Neuronal stem cell (in vitro differentiated cells): ENCODE measurements at places on chromosomes 12 and 14.
A peak's percentile ranks its signal among the peaks of the same experiment; 100 is the strongest.

DNA sequence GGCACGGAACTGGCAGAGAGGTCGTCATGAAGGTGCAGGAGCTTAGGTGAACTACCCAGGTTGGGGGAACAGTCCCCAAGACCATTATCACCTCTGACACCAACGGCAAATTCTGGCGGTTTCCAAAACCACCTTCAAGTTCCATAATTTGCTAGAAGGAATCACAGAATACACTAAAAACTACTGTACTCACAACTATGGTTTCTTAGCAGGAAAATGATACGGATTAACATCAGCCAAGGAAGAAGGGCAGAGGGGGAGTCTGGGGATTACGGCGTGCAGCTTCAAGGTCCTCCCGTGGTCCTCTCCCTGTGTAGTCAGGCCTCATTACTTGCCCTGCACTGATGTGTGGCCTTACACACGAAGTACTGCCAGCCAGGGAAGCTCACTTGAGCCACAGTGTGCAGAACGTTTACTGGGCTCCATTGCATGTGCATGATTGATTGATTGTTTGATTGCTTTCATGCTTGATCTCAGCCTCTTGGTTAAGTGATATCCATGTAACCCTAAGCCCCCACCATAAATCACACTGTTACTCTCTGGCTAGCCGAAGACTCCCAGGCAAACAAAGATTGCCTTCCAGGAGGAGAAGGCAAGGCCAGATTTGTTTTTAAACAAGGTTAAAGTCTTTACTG, 837 bp upstream of the STX2 start:
- DNase-seq: no peak

GRCh38 chr14:87879389-87879788, 113.6 kb downstream of the GALC start:
- no peak for DNase-seq

DNA sequence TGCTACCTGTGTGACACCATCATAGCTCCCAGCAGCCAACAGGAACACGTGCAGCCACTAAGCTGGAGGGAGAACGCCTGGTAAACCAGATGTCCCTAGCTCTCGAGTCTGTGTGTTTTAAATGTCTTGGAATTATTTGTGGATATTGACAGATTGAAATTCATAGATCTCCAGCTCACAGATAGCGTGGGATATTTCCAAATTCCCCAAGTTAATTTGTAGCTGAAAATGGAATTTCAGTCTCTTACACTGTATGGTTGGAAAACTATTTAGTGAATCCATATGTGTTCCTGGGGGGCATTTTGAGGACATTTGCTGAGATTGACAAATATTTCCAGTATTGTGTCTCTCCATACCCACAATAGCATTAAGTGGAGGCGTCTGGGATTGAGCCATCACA, 618.6 kb upstream of the TMEM132C start:
- no peak for DNase-seq

GRCh38 chr14:95496111-95496681, 20.3 kb downstream of the SYNE3 start:
- DNase-seq: no peak

DNA sequence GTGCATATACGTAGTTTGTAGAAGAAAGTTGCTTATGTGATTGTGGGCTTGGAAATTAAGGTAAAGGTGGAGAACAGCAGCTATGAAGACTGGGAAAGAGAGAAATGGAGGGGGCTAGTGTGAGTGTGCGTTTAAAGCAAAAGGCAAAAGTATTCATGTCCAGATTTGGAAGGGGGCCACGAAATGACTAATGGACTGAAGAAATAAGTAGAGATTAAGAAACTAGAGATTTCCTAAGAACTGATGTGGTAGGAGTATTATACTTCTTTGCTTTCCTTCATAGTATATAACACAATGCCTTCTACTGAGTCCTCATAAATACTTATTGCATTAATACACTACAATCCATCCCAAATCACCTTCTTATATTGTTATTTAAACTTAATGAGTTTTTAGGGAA, 298.6 kb upstream of the NOVA1 start:
- DNase-seq: no peak

DNA sequence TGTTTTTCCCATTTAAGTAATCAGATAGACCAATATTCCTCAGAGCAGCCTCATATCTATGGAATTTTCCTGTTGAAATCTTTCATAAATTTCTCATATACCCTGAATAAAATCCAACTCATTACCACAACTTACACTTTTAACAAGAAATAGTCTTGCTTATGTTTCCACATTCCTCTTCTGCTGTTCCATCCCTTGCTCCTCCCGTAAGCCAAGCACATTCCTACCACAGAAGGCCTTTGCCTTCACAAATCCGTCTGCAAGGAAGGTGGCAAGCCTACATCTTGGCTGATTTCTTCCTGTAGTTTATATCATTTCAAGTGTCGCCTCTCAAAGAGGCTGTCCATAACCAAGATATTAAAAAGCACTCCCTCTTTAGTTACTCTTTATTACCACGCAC, 127.7 kb downstream of the C12orf50 start:
- no peak for DNase-seq

- DNase-seq: no peak
Measured at GRCh38 chr12:1890810-1891209, 27.6 kb downstream of the CACNA2D4 start.

DNA sequence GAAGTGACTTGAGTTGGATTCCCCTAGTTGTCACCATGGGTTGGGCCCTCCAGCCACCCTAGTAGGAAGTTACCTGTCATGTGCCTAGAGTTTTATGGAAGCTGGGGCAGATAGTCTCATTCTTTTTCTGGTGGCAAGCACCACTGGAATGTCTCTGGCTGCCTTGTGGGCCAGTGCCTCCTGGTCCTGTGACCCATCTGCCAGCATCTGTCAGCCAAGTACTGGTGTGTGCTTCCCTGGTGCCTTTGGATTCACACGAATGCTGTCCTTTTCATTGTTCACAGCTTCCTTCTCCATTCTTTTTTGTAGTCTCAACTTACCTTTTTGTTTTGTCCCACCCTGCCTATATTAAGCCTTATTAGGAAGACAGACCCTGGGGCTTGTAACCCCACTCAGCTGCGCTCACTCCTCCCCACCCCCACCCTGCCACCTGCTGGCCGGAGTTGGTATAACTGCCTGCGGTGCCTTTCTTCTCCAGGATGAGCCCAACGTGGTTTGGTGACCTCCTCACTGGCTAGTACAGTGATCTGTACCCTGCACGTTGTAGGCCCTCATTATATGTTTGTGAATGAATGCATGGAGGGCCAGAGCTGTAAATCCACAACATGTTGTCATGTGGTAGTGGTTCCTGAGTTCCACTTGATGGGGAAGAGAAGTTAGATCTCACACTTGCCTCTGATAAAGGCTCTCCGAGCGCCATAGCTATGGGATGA, 125.7 kb downstream of the TSPAN9 start:
- peak; percentile 66 for DNase-seq

DNA sequence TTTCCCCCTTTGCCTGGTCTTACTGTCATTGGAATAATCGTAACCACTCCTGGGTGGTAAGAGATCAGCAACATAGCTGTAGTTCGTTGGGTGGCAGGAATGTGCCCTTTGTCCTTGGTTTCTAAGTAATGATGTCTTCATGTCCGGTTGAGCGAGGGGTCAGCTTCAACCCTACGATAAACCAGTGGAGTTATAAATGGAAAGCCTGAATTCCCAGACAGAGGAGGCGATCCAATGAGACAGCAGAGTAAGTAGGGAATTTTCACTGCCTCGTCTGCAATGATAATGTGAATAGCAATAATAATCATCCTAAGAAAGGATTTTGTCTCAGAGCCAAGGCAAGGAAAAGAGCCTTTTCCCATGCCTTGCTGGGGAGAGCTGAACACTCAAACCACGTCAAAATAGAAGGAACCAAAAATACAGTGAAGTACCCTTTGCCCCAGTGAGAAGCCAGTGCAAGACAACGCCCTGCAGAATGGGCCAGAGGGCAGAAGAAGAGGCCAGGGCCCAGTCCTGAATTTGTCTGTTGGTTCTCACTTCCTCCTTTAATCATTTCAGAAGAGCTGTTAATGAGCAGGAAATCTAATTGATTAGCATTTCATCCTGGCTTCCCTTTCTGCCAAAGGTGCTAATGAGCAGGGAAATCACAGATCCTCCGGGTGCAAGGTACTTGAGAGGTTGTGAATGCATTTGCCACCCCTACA, 330.7 kb downstream of the CACNA1C start:
- DNase-seq: no peak

DNA sequence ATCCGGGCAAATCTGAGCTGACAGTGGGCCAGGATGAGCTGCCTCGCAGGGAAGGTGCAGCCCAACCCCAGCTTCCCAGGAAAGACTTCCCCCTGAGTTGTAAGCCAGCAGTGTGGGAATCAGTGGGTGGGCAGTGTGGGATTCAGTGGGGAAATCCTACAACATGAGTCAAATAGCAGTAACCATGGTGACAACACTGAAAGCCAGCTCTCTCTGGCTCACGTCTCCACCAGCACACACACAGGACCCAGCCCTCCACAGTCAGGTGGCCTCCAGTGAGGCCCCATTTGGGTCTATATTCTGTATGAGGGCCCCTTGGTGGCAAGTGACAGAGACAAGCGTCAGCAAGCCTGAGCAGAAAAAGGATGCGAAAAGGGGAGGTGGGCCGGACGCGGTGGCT, 6.0 kb upstream of the LGALS3 start:
- no peak for DNase-seq

- DNase-seq: no peak
Measured at GRCh38 chr12:92989715-92990484, 60.8 kb upstream of the EEA1 start.

DNA sequence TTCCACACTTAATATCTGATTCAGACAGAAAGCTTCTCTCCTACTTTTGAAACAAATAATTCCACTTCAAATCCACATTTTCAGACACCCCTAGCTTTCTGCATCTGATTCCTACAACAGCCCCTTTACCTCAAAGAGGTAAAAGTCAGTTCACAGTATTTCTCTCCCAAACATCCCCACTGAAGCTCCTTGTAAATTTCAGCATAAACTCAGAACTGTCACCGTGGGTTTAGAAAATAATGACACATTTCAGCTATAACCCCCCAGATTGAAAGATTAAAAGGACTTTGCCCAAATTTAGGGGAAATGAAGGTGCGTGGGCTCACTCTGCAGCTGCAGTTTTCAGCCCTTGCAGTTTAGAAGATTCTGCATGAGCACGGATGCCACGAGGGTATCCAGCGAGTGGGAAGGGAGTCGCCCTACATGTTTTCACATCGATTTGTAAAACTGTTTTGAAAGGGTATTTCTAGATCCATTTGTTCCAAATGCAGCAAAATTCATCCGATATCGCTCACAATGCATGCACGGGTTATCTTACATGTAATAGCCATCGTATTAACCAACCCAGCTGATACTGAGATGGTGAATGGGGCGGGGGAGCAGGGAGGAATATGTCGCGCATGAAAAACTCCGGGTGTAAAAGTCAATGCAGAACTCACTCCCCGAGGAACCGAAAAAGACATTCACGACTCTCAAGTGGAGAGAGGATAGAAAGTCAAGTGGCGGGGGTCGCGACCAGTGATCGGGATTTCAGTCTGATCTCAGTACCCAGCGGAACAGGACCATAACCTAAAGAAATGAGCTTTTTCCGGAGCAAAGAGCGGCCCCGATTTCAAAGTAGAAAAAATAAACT, 5.0 kb upstream of the CCND2 start:
- DNase-seq: no peak

GRCh38 chr12:72072592-72073212, 134.1 kb downstream of the TPH2 start:
- DNase-seq: no peak

GRCh38 chr12:80064269-80064668, 35.1 kb upstream of the OTOGL start:
- DNase-seq: no peak

- DNase-seq: no peak
Measured at GRCh38 chr12:5451251-5451650, 19.3 kb downstream of the NTF3 start.

DNA sequence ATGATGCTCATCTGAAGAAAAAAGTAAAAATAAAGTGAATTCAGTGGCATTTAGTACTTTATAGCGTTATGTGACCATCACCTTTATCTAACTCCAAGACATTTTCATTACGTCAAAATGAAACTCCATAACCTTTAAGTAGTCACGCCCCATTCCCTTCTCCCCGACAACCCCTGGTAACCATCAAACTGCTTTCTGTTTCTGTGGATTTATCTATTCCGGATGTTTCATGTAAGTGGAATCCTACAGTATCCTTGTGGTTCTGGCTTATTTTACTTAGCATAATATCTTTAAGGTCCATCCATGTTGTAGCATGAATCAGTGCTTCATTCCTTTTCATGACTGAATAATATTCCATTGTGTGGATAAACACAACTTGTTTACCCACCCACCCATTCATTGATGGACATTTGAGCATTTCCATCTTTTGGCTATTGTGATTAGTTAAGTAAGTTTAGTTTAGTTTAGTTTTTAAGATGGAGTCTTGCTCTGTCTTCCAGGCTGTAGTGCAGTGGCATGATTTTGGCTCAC, 18.5 kb upstream of the MAP1LC3B2 start:
- DNase-seq: no peak

DNA sequence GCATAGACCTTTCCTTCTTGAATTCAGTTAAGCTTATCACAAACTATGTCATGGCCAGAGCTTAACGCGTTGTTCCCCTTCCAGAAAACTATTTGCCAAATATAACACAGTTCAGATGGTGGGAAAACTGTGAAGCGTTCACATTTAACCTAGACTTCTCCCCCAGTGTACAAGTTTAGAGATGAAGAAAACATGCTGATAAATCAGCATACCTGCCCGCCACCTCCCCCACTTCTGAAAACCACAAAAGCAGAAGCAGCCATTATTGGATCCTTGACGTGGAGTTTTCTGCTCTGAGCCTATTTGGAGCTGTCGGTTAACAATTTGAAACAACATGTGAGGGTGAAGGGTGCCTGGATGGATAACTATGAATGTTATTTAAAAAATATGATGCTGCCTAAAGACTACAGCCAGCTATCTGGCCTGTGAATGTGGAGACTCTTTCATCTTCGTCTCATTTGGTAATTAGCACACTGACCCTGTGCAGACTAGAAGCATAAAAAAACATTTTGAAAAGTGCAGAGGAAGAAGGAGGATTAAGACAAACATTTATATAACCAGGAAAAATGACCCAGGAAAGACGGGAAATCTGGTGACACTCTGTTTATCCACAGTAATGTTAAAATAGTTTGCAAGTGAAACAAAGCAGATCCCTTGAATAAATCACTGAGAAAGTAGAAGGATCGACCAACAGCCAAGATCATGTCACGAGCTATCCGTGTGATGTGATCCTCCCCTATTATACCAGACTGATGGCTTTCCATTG, 408.2 kb downstream of the AEBP2 start:
- no peak for DNase-seq

- DNase-seq: no peak
Measured at GRCh38 chr12:16197600-16197999, 79.9 kb downstream of the SLC15A5 start.

- DNase-seq: no peak
Measured at GRCh38 chr12:124462750-124463149, 104.7 kb downstream of the NCOR2 start.

- DNase-seq: peak; percentile 92
Measured at GRCh38 chr12:109677279-109677691, 36.3 kb upstream of the FAM222A start.

- no peak for DNase-seq
Measured at GRCh38 chr12:106551410-106551809, 31.4 kb upstream of the RFX4 start.
